Foreskin melanocyte (primary cell): ENCODE measurements at places on chromosomes 7 and 10.

GRCh38 chr10:49760789-49761188, 1.3 kb downstream of the OGDHL start:
- no peak for DNase-seq

DNA sequence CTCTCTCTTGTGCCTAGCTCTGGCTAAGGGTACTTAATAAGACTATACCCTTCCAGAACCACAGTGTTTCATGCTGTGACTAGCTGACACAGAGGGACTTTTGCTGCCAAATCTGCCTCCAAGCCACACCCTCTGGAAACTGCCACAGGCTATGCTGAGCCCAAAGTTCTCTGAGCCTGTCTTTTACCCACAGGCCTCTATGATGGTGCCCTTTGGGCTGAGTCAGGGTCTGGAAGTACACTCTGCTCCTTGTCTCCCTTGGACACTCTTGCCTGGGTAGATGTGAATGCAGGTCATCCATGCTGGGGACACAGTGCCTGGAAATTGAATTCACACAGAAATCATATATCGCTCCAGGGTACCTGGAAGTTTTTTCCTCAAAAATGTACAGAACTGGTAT, 22.6 kb downstream of the DYDC1 start:
- no peak for DNase-seq

DNA sequence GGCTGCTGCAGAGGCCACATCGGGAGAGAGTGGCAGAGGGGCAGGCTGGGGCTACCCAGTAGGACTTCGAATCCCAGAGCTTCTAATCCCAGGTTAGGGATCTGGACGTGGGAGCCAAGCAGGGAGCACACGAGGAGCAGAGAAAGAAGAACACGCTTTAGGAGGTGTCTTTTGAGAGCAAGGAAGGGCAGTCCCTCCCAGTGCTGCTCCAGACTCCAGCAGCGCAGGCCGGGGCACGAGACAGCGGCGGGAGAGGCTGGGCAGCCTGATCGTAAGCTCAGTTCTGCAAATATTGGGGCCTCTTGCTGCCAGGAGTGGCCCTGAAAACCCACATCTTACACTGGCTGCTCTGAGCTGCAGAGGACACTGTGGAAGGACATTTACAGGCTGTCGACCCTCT, 75.9 kb downstream of the HIPK2 start:
- DNase-seq = no peak

DNA sequence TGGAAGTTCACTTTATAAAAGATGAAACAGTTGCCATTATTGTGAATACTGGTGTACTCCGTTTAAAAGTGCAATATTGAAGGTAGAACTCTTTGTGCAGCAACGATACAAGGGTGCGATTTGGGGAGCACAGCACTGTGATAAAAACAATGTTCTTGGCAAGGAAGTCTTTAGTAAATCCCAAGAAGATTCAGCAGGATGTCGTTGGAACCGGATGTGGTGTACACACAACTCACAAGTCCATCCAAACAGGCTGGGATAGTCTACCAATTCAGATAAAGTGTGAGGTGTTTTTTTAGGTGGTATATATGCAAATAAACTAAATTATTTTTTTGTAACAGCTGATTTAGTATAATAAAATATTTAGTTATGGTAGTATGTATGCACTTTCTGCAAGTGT, 46.7 kb downstream of the ZNF777 start:
- no peak for DNase-seq

DNA sequence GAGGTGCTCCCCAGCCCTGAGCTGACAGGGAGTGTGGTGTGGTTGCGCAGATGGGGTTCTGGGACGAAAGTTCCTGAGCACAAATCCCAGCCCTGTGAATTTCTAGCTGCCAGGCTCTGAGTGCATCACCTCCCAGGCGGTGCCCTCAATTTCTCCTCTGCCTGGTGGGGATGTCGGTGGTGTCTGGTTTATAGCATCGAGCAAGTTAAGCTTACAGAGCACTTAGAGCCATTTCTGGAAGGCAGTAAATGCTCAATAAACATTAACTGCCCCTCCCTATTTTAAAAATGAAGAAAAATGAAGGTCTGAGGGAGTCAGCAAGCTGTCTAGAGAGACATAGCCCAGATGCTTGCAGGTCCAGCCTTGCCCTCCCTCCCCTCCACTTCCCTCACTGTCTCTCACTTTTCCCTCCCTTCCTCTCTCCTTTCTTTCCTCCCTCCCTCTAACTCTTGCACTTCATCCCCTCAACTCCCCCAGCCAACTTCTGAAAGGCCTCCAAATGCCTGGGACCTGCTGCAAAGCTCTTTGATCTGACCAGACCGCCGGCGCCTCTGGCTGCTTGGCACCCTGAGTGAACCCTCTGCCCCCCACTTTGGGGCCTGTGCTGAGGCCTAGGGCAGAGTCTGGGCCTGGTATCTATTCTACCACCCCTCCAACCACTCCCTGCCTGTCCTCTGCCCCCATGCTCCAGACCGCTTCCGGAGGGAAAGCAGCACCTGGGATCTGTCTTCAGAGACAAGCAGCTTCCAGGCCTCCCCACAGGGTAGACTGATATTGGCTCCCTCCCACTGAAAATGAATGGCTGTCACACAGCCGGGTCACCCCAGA, 438.3 kb downstream of the RPS24 start:
- DNase-seq = no peak

DNA sequence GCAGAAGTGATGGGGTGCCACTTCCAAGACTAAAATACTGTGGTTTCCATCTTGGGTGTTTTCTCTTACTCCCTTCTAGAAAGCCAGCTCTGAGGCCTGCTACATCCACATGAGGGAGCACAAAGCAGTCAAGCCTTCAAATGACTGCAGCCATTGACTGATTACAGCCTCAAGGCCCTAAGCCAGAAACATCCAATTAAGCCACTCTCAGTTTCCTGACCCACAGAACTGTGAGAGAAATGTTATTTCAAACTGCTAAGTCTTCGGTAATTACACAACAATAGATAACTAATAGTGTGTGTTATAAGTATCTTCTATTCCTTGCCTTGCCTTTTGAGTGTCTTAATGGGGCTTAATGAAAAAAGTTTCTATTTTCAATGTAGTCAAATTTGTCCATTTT, 24.8 kb downstream of the BRAF start:
- peak; percentile 79 for DNase-seq
